CD8-positive, alpha-beta memory T cell (primary cell): ENCODE measurements at places on chromosomes 13 and 19. TPM values are rescaled to one million over a fixed set of nuclear protein-coding genes. Genes with fewer than 3 reads are reported as not detected.

GRCh38 chr13:111429064-111429558 lies 108.7 kb downstream of the TEX29 start:
- no peak overlapping the region for H3K27ac ChIP-seq
- no peaks in the 10 kb centered on the region for H3K4me1 ChIP-seq
- no peak for DNase-seq
- H3K27me3 ChIP-seq = no peaks in the 10 kb centered on the region
- no peaks in the 10 kb centered on the region for H3K36me3 ChIP-seq

- H3K27me3 ChIP-seq = no peaks in the 10 kb centered on the region
- no peak for DNase-seq
- H3K36me3 ChIP-seq = no peaks in the 10 kb centered on the region
- no peak overlapping the region for H3K27ac ChIP-seq
- no peak overlapping the region for H3K4me3 ChIP-seq
- no peaks in the 10 kb centered on the region for H3K4me1 ChIP-seq
These were observed 353.2 kb downstream of the SPRY2 start for GRCh38 chr13:79987761-79988160.

DNA sequence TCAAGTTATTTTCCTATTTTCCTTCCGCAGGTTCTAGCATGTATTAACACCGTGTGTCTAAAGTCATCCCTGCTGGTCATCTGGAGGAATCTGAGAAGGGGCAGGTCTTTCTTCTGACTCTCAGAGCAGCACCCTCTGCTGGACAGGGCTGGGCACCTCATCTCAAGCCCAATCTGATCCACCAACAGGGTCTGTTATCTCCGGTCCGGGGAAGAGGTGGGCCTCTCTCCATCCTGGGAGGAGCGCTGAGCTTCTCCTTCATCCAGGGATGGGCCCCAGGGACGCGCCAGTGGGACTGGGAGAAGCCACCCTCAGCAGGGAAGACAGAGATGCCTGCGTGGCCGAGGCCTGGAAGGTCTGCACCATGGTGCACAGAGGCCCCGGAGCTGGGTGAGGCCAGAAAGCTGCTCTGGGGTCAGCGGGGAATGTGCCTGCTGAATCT lies 26.0 kb upstream of the ZNF331 start:
- DNase-seq = peak; percentile 39
- no peaks in the 10 kb centered on the region for H3K4me1 ChIP-seq
- H3K27me3 ChIP-seq = no peaks in the 10 kb centered on the region
- H3K4me3 ChIP-seq = no peak overlapping the region
- no peaks in the 10 kb centered on the region for H3K36me3 ChIP-seq

Gene SEMA6B
- 0.55 TPM for total RNA-seq

DNA sequence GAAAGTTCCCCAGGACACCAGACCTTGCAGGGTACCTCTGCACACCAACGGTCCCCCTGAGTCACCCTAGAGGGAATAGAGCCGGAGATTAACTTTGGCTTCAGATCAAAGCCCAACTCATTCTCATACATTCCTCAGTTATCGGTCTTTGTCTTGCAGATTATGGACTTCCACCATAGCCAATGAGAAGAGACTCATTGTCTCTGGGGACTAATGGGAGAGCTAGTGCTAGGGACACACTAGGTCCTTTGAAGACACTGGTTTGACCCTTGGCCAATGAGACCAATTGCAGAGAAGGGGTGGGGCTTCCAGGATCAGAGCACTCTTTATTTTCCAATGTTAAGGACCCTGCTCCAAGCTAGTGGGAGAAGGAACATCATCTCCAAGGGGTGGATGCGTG lies 6.1 kb downstream of the KLK7 start:
- no peaks in the 10 kb centered on the region for H3K27me3 ChIP-seq
- no peak overlapping the region for H3K27ac ChIP-seq
- H3K4me1 ChIP-seq = no peaks in the 10 kb centered on the region
- no peak for DNase-seq
- no peaks in the 10 kb centered on the region for H3K36me3 ChIP-seq

Gene B3GNT8
- total RNA-seq = 0.91 TPM

DNA sequence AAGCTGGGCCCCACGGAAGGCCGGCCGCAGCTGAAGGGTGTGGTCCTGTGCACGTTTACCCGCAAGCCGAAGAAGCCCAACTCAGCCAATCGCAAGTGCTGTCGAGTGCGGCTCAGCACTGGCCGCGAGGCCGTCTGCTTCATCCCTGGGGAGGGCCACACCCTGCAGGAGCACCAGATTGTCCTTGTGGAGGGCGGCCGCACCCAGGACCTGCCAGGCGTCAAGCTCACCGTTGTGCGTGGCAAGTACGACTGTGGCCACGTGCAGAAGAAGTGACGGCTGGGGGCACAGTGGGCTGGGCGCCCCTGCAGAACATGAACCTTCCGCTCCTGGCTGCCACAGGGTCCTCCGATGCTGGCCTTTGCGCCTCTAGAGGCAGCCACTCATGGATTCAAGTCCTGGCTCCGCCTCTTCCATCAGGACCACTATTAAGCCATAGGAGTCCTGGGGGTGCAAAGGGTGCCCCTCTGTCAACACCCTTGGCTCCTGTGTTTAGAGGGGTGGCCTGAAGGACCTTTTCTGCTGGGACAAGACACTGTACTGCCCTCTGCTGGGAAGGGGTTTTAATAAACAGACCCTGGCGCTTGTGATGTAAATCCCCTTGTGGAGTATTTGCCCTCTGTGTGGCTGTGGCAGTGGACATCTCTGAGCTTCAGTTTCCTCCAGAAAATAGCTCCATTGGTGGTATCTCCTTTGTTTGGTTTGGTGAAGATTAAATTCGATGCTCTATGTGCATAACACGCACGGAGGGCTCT lies 1.9 kb downstream of the MRPS12 start:
- H3K36me3 ChIP-seq = no peaks in the 10 kb centered on the region
- H3K4me3 ChIP-seq = no peak overlapping the region
- H3K27ac ChIP-seq = no peak overlapping the region
- no peaks in the 10 kb centered on the region for H3K27me3 ChIP-seq

DNA sequence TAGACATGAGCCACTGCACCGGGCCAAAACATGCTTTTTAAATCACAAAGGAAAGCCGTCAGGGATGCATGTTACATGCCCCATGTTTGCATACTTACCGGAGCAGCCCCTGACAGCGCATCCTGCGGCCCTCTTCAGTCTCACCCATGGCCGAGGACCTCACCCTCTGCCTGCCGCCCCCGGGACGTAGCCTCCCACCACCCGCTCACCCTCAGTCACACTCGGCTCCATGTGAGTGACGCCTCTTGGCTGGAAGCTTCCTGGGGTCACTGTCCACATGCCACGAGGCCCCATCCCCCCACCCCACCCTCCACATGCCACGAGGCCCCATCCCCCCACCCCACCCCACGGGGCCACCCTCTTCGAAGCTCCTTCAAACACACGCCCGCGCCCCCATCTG lies 46.1 kb upstream of the SPACA7 start:
- no peak overlapping the region for H3K4me3 ChIP-seq
- H3K27me3 ChIP-seq = no peaks in the 10 kb centered on the region
- no peak for DNase-seq
- no peak overlapping the region for H3K27ac ChIP-seq

DNA sequence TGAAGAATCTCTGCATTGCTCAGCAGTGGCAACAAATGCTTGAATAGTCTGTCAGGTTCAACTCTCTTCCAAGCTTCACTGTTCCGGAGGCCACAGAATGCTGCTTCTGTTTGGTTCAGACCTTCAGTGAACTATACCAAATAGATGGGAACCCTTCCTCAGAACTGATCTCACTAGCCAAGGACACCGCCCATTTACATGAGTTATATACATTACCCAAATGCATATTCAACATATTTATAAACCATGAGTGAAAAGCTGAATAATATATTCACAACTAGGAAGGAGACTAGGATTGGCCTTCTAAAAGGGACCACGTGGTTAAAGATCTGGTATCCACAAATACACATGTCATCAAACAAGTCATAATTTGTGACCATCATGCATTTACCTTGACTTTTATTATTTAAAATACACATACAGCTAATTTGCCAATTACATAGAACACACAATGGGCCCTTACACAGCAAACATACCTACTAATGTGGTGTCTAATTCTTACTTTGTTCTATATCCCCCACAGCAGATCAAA lies 49.3 kb downstream of the ENOX1 start:
- H3K36me3 ChIP-seq = no peaks in the 10 kb centered on the region
- H3K4me1 ChIP-seq = no peaks in the 10 kb centered on the region
- no peaks in the 10 kb centered on the region for H3K27me3 ChIP-seq
- no peak for DNase-seq
- H3K27ac ChIP-seq = no peak overlapping the region

DNA sequence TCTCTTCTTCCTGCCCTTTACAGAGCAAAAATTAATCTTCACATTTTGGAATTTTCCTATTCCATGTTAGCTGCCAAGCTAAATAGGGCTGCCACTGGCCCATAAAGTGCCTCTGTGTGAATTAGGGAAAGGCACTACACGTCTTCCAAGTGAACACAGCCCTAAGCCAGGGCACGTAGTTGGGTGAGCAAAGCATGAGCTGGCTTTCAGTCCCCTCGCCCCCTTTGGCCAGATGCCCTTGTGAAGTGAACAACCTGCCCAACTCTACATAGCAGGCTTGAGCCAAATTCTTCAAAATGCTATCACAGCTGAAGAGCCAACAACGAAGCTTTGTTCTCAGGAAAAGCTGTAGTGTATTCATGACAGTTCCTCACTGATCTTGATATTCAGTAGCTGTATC lies 213.1 kb downstream of the OXGR1 start:
- no peaks in the 10 kb centered on the region for H3K4me1 ChIP-seq
- H3K27me3 ChIP-seq = no peaks in the 10 kb centered on the region
- H3K36me3 ChIP-seq = no peaks in the 10 kb centered on the region

Gene APLP1
- 0.85 TPM for total RNA-seq

Gene STAP2
- 3.9 TPM for total RNA-seq

GRCh38 chr19:53086949-53087348 lies 16.3 kb downstream of the ZNF160 start:
- no peak overlapping the region for H3K27ac ChIP-seq
- no peak overlapping the region for H3K4me3 ChIP-seq
- no peaks in the 10 kb centered on the region for H3K4me1 ChIP-seq
- peaks cover 43% of the 10 kb centered on the region for H3K36me3 ChIP-seq
- no peak for DNase-seq
- H3K27me3 ChIP-seq = no peaks in the 10 kb centered on the region

DNA sequence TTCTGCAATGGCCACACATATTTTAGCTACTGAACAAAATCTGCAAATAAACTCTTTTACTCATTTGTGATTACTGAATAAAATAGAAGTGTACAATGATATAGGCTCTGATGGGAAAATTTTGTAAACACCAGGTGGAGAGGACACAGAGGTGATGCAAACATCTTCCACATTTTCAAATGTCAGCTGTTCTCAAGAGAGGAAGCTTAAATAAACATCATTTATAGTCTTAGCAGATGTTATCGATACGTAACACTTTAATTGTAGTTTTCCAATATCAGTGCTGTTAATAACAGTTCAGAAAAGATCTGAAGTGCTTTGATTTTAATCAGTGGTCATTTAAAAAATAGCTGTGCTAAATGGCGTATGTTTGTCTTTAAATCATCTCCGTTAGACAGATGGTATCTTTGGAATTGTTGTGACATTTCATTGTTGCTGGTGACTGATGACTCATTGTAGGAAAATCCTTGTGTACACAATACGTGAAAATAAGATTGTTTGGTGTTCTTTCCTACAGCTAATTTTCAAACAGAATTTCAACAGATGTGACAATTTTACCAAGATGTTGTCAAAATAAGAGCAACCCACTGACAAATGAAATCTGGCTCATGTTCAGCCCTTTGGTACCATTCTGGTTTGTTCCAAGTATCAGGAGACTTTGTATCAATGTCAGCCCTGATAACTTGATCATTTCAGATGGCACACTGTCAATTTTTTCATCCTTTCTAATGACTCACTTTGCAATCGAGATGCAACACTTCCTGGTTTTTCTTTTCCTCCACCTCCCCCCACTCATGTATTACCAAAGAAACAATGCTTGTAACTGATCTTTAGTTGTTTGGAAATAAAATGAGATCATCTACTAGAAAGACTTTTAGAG lies 516.0 kb downstream of the DCT start:
- no peak overlapping the region for H3K4me3 ChIP-seq
- H3K4me1 ChIP-seq = no peaks in the 10 kb centered on the region
- H3K27me3 ChIP-seq = no peaks in the 10 kb centered on the region
- H3K27ac ChIP-seq = no peak overlapping the region
- no peaks in the 10 kb centered on the region for H3K36me3 ChIP-seq

- peaks cover 34% of the 10 kb centered on the region for H3K4me1 ChIP-seq
- peak; percentile 71 for DNase-seq
- peak within 1 kb of the TSS; percentile 88 for H3K4me3 ChIP-seq
- H3K36me3 ChIP-seq = no peaks in the 10 kb centered on the region
- peak within 1 kb of the TSS; percentile 94 for H3K27ac ChIP-seq
- H3K27me3 ChIP-seq = no peaks in the 10 kb centered on the region
These were observed at the start of gene AKAP11 for GRCh38 chr13:42272115-42272803. AKAP11 (plus strand) TSS chr13:42272152; CDS start chr13:42286349, 14,197 bp downstream.

DNA sequence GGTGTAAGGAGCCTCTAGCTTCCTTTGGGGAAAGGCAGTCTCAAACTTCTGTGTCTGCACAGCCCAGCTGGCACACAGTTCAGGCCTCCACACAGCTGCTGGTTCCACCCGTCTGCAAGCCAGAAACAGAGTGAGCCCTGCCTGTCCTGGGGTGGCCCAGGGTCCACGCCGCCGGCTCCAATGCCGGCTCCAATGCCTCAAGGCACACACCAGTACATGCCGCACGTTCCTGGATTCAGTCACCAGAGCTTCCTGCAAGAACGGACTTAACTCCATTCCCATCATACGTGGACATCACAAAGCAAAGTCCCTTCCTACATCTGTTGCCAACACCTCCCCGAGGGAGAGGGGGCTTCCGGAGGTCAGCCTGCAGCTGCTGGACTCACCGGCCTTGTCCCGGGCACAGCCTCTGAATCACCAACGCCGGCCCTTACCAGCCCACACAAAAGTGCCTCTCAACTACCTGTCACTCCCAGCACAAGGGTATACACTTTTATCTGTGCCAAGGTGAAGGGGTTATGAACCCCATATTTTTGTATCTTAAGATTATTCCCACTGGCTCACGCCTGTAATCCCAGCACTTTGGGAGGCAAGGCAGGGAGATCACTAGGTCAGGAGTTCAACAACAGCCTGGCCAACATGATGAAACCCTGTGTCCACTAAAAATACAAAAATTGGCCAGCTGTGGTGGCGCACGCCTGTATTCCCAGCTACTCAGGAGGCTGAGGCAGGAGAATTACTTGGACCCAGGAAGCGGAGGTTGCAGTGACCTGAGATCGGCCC lies 8.5 kb downstream of the SH3GL1 start:
- H3K27ac ChIP-seq = no peak overlapping the region
- no peak for DNase-seq
- peaks cover 45% of the 10 kb centered on the region for H3K4me1 ChIP-seq
- H3K27me3 ChIP-seq = no peaks in the 10 kb centered on the region

GRCh38 chr13:46535825-46536224 lies 17.1 kb upstream of the LRCH1 start:
- H3K36me3 ChIP-seq = no peaks in the 10 kb centered on the region
- H3K4me3 ChIP-seq = no peak overlapping the region
- no peak for DNase-seq
- H3K4me1 ChIP-seq = no peaks in the 10 kb centered on the region
- no peak overlapping the region for H3K27ac ChIP-seq

GRCh38 chr13:101967781-101968180 lies 434.1 kb downstream of the FGF14 start:
- no peaks in the 10 kb centered on the region for H3K27me3 ChIP-seq
- DNase-seq = no peak
- H3K36me3 ChIP-seq = no peaks in the 10 kb centered on the region
- H3K4me3 ChIP-seq = no peak overlapping the region
- no peak overlapping the region for H3K27ac ChIP-seq
- H3K4me1 ChIP-seq = no peaks in the 10 kb centered on the region
